ENCODE measurements at places on chromosomes 12 and 14.

GRCh38 chr14:90531497-90531896 is 134.7 kb downstream of the CALM1 start:
- no peak for DNase-seq

- DNase-seq, result no peak
Observed at GRCh38 chr12:12534975-12535374, 27.7 kb downstream of the DUSP16 start.

- no peak for DNase-seq
Observed at GRCh38 chr14:30185832-30186231, 258.2 kb upstream of the PRKD1 start.

DNA sequence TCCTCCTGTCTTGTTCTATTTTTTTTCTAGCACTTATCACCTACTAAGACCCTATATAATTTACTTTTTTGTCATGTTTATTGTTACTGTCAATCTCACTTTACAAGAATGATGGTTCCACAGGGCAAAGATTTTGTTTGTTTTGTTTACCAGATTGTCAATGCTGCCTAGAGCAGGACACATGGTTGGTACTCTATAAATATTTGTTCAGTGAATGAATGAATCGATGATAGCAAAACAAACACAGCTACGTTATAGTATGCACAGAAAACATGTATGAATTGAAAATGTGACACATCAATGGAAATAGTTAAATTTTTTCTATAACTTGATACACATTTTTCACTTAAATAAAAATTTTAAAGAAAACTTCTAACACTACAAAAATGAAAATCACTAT is 67.1 kb upstream of the KRR1 start:
- DNase-seq, result no peak

- DNase-seq, result no peak
Observed at GRCh38 chr14:100885196-100885595, 18.3 kb downstream of the RTL1 start.

GRCh38 chr12:70221626-70222025 is 21.6 kb upstream of the CNOT2 start:
- DNase-seq, result no peak

GRCh38 chr12:15662303-15662980 is 126.7 kb downstream of the EPS8 start:
- peak; percentile 91 for DNase-seq

GRCh38 chr12:124517260-124518050 is 50.0 kb downstream of the NCOR2 start:
- peak; percentile 76 for DNase-seq

DNA sequence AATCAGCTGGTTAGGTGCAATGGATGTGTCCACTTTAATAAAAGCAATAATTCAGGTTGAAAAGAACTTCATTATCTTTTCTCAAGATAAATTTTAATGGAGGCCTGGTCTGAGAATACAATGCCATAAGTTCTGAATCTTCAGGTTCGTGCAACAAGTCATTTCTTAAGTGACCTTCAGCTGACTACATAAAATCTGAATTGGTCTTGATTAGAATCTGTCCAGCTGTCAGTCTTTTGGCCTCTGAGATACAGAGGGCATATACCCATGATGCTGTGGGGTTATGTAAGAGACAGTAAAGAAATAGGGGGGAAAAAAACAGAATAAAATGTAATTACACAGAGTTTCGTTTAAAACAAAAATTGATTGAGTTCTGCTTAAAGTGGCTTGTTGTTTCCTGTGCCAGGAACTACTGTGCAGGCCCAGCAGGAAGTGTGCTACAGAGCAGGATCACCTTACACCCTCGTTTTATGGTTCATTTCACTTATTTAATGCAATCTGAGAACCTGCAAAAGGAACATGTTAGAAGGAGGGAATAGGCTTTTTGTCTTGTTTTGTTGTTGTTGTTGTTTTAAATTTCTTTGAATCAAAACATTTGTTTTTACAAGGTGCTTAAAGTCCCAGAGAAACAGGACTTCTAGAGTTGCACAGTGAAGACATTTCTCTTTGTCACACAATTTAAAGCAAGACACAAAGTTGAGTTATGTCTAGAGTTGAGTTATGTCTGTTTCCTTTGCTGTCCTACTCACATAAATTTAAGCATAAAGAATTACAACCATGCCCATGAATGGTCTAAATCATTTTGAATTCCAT is 64.2 kb downstream of the LGR5 start:
- peak; percentile 7 for DNase-seq

DNA sequence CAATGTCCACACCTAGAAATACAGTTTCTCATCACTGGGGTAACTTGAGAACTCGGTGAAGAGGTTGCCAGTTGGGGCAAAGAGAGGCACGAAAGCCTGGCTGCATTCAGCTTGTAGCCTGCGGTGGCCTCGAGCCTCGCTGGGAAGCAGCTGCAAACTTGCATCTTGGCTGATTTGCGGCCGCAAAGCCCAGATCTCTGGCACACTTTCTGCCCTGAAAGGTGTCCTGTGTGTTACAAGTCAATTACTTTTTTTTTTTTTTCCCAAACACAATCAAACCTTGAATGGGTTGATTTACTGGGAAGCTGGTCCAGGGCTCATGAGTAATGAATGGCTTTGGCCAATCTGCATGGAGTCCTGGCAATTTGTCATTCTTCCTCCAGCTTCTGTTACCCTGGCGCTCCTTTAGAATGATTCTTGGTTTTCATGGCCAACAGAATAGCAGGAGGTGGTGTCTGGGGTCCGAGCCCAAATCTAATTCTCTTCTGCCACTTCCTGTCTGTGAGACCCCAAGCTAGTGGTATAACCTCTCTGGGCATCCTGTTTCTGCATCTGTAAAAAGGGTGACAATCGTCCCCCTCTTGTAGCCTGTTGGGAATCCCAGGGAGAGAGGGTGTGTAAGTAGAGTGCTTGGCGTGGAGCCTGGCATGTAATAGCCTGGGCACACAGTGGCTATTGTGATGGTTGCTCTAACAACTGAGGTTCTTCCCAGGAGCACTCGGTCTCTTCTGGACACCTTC is 6.7 kb downstream of the BCL7A start:
- DNase-seq, result peak; percentile 69

- DNase-seq, result no peak
Observed at GRCh38 chr12:132620899-132621656, 2.5 kb downstream of the P2RX2 start.

GRCh38 chr14:22482782-22483553 is 106.1 kb downstream of the DAD1 start:
- no peak for DNase-seq
